ENCODE measurements at places on chromosomes 2 and 18. TPM values are rescaled to one million over a fixed set of nuclear protein-coding genes. Genes with fewer than 3 reads are reported as not detected.

The MARCO gene
- total RNA-seq = 0.36 TPM

The NCKAP5 gene
- total RNA-seq = 1.2 TPM

The MALT1 gene
- total RNA-seq = 9.7 TPM

The MAP3K20 gene
- total RNA-seq = 33.3 TPM

The CPS1 gene
- total RNA-seq = 10.4 TPM

The HOXD8 gene
- 4.8 TPM for total RNA-seq

The STON1 gene
- total RNA-seq = 0.38 TPM

The GREB1 gene
- 1.7 TPM for total RNA-seq

The FSHR gene
- total RNA-seq = not detected

The IHH gene
- 0.45 TPM for total RNA-seq

The CRYGD gene
- not detected for total RNA-seq

The KIAA2012 gene
- total RNA-seq = not detected

The ARHGAP25 gene
- total RNA-seq = 0.16 TPM

The IL36G gene
- not detected for total RNA-seq

The OR6B2 gene
- not detected for total RNA-seq

The DAPL1 gene
- total RNA-seq = not detected

The TBR1 gene
- total RNA-seq = 0.03 TPM

The ASIC4 gene
- 0.14 TPM for total RNA-seq

The CABLES1 gene
- total RNA-seq = 19.1 TPM

The USP37 gene
- 5.3 TPM for total RNA-seq

The RAB17 gene
- 0.36 TPM for total RNA-seq

The SLC23A3 gene
- 0.48 TPM for total RNA-seq

The PPP1R1C gene
- 1.9 TPM for total RNA-seq
